ENCODE measurements at places on chromosomes 4 and X. TPM values are rescaled to one million over a fixed set of nuclear protein-coding genes. Genes with fewer than 3 reads are reported as not detected.

Gene NHSL2
- 5.9 TPM for polyA plus RNA-seq

Gene NEIL3
- polyA plus RNA-seq = 2.7 TPM

Gene GALNTL6
- not detected for polyA plus RNA-seq

Gene PTTG2
- polyA plus RNA-seq = not detected

Gene GPRASP2
- 3.1 TPM for polyA plus RNA-seq

Gene XAGE3
- polyA plus RNA-seq = not detected
